Fibroblast of skin of right biceps (primary cell): ENCODE measurements at places on chromosomes 11 and 22.

DNA sequence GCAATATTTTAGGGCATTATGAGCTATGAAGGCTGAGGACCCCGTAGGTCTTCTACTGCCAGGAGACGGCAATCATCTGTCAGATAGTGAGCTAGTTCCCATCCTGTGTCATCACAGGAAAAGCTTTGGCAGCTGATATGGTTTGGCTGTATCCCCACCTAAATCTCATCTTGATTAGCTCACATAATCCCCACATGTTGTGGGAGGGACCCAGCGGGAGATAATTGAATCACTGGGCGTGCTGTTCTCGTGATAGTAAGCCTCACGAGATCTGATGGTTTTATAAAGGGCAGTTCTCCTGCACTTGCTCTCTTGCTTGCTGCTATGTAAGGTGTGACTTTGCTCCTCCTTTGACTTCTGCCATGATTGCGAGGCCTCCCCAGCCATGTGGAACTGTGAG, 18.1 kb downstream of the CSRP3 start:
- peak; percentile 15 for DNase-seq

DNA sequence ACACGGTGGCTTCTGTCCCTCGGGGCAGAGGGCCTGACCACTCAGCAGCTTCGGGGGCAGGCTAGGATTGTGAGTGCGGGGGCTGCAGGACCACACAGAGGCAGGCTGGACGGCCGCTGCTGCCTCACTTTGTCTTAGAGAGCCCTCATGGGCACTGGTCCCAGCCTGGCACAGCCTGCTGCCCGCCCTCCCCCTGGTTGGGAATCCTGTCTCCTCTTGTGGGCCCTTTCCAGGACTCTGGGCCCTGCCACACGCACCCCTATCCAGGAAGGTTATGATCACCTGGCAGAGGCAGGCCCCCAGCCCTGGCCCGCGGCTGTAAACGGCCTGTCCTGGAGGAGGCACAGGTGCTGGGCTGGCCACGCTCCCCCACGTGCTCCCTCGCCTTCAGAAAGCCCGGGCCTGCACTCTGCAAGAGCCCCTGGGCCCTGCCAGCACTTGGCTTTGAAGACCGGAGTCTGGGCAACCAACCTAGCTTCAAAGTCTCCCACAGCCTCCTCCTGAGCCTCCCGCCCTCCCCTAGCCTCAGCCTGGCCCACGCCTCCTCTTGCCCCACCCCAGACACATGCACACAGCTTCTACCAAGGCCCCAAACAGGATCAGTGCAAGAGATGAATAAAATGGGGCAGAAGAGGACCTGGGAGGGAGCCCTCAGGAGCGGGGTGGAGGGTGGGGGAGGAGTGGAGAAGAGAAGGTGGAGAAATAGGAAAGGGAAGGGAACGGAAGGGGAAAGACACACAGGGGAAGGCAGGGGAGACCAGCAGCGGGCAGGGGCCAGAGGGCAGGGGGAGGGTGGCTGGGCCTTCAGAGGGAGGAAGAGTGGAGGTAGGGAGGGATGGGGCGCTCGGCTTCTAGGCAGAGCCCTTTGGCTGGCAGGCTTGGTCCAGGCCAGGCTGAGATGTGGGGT, 31.0 kb downstream of the SYT7 start:
- no peak for DNase-seq

- peak; percentile 66 for DNase-seq
Observed at GRCh38 chr11:132028380-132029240, 658.2 kb downstream of the NTM start.

GRCh38 chr22:39392341-39392948, 7.1 kb upstream of the TAB1 start:
- DNase-seq, result no peak

GRCh38 chr22:36409911-36410756, 22.4 kb upstream of the MYH9 start:
- DNase-seq, result peak; percentile 66

DNA sequence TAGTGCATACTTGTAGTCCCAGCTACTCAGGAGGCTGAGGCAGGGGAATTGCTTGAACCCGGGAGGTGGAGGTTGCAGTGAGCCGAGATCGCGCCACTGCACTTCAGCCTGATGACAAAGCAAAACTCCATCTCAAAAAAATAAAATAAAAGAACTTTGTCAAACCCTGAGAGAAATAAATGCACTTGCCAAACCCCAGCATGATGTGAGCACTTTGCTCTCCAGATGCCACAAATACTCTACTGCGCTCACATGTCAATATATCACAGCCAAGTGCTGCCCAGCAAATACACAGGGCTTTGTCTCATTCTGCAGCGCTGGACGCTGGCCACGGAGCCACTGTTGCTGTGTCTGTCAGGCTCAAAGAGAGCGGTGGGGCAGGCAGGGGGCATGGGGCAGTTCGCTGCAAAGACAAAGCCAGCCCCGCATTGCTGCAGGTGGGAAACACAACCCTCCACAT, 45.1 kb downstream of the AHNAK start:
- DNase-seq, result no peak

DNA sequence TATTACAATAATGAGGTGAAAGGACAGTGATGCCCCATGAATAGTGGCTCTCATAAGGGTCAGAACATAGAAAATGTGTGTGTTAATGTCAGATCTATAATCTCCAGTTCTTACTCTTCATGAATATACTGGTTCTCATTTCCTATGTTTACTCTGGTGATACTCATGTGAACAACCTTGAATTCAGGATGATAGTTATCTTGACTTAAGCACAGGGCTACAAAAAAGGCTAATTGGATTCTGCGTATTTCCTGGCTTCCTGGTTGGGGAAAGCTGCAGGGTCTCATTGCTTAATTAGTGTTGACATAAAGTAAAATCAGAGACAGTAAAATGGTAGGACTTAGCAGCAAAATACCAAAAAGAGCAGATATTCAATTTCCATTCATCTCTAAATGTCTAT, 1316.8 kb upstream of the RAG2 start:
- no peak for DNase-seq

DNA sequence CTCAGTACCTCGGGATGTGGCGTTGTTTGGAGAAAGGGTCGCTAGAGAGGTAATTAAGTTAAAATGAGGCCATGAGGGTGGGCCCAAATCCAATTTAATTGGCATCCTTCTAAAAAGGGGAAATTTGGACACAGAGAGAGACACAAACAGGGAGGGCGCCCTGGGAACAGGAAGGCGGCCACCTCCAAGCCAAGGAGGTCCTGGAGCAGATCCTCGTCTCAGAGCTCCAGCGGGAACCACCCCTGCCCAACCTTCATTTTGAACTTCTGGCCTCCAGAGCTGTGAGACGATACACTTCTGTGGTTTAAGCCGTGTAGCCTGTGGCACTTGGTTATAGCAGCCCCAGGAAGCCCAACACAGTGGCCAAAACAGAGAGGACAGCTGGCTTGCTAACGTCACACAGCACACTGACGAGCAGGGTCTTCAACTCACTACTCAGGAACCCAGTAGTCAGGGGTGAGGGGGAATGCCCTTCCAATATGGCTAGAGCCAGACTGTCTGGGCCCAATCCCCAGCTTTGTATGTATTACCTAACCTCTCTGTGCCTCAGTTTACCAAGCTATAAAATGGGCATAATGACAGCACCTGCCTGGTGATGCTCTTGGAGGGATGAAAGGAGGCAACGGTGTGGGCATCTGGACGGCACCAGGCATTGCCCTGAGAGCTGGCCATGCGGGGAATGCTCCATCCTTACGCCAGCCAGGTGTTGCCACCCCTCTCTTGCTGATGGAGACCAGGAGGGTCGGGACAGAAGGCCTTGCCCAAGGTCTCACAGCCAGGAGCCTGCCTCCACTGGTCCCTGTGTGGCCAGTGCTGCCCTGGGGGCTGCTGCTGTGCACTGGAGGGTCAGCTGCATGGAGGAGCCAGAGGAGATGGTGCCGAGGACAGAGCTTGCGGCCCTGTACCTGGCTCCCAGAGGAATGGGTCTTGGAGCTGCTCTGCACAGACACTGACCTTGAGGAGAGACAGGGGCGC, 53.3 kb upstream of the LINC01488 start:
- no peak for DNase-seq

- no peak for DNase-seq
Observed at GRCh38 chr11:66012371-66012945, 650 bp downstream of the CST6 start.

DNA sequence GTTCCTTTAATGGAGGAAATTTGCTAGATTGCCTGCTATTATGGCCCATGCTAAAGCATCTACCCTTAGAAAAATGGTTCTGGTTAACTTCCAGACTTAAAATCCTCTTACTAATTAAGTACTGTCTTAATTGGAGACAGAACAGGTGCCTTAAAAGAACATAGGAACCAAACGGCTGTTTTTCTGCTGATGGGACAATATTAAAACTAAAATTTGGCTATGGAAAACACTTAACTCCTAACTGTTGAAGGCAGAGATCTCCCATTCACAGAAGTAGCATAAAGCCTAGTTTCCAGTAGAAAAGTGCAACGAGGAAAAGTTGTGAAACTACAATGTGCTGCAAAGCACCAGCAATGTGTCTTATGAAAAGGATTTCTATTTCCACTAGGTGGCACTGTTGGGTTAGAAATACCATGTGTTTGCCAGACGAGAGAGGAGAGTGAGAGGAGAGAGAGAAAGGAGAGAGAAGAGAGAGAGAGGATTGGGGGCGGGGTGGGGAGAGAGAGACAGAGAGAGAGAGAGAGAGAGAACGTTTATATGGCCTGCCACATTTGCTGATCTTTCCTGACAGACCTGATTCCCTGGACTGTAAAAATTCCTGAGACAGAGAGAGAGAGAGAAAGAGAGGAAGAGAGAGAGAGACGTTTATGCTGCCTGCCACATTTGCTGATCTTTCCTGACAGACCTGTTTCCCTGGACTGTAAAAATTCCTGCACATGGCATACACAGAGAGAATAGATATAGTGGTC, 51.5 kb downstream of the FAM181B start:
- DNase-seq, result peak; percentile 60

DNA sequence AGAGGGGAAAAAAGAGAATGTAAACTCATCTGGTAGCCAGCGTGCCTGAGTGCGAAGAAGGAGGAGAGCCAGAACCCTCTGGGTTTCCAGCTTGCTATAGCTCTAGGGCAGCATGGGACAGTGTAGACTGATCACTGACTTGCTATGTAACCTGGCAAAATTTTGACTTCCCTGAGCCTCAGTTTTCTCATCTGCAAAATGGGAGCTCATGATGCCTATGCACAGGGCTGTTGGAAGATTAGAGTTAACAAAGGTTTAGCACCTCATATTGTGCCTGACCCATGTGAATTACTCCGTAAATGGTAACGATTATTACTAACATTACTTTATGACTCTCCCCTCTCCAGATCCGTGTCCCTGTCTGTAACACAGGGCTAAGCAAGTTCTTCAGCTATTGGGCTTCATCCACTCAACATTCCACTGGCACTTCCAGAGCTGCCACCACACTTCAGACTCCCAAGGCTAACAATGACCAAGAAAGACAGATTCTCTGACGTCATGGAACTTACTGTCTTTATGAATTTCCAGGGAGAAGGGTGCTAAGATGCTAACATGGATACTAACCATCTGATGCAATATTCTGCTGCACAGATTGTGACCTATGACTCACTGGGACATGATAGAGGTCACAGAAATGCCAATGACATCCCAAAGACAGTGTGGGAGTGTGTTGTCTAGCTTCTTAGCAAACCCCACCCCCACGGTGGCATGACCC, 195.2 kb downstream of the TRIM29 start:
- DNase-seq, result peak; percentile 3

- DNase-seq, result no peak
Observed at GRCh38 chr22:44139773-44140172, 41.0 kb upstream of the PARVG start.

DNA sequence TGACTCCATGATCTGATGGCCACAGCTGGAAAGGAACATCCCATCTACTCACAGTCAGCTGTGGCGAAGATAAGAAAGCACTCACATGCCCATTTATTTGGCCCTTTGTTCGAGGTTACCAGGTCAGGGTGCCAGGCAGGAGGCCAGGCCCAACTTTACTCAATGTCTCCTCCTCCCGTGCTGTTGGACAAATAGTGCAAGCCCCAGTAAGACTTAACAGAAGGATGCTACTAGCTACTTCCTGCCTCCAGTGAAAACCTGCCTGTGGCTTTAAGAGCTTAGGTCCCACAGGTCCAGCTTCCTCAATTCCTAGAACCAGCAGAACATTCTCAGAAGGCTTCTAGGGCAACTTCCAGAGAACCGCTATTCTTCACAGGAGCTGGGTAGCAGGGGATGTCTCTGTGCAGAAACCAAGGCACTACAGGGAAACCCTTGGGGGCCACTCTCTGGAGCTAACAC, 12.9 kb upstream of the CRY2 start:
- DNase-seq, result no peak

DNA sequence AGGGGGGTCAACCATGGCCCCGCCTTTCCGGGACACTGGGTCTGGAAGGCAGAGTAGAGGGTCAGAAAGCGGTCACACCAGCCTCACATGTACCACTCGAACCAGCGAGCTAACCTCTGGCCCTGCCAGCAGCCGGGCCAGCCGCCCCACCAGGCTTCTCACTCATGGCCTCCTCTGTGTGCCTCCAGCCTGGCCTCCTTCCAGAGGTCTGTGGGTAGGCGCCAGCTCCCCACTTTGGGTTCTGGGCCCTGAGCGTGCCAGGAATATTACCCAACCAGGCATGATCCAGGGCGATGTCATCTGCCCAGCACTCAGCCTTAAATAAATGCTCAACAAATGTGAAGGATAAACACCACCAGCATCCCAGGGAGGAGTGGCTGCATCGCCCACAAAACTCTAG, 5.8 kb downstream of the SCUBE1 start:
- no peak for DNase-seq

GRCh38 chr22:19086896-19087295, 35.3 kb downstream of the DGCR2 start:
- peak; percentile 35 for DNase-seq

DNA sequence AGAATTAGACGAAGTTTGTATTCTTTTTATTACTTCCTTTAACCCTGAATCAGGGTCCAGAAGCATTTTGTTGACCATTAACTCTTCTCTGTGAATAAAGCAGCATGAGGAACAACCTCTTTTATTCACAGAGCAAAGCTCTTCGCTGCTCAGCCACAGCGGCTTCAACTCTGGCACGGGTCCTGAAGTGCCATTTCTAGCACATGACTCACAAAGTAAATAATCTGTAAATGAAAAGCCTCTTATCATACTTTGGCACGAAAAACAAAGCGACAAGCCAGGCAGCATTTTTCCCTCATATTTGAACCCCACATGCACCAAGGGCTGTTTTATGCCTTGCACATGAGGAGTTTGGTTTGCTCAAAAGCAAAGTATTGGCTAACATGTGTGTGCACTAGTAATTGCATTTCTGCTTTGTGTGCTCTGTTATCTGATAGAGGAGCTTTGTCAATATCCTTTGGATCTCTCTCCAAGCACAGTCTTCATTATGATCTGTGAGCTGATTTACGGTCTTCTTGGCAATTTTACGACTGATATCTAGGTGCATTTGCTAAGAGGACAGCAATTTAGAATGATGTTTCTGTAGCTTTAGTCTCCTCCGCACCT, 33.0 kb upstream of the APOBEC3A start:
- peak; percentile 90 for DNase-seq

- no peak for DNase-seq
Observed at GRCh38 chr11:9341638-9342178, 27.3 kb upstream of the TMEM41B start.

- DNase-seq, result no peak
Observed at GRCh38 chr22:25838960-25839741, 97.2 kb downstream of the MYO18B start.

DNA sequence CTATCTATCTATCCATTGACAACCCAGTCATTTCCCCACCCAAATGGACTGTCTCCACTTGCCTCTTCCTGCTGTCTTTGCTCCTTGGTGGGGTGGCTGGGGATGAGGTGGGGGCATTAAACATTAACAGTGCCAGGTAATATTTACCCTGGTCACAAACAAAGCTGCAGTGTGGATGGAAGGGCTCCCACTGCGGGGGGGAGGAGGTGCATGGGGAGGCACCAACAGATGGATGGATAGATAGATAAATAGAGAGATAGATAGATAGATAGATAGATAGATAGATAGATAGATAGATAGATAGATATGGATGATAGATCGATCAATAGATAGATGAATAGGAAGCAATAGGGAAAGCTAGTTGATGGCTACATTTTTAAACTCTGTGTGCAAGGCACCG, 2.3 kb upstream of the FXYD2 start:
- no peak for DNase-seq
